ENCODE measurements at places on chromosomes 6 and 20.

GRCh38 chr6:119197271-119197670 is 118.8 kb upstream of the FAM184A start:
- no peak for DNase-seq

DNA sequence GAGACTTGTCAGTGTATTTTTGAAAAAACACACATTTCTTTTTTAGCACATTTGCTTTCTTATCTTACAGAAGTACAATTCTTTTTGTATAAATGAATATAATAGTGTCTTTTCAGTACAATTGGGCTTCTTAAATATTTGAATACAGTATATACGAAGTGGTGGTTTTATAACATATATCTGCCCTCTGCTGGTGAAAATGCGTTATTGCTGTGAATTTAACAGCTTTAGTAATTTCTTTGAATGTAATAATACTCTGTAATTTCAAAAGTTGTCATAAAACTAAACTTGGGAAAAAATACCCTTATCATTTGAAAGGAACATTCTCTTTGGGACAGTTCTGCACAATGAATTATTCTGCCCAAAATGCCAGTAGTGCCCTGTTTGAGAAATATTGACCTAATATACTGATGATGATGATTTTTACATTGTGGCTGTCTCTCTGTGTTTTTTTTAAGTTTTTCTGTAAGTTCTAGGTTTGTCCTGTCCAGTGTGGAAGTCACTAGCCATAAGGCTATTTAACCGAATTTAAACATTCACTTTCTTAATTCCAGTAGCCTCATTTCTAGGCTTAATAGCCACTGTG is 19.0 kb downstream of the SMAP1 start:
- DNase-seq: no peak

GRCh38 chr6:166615059-166615770 is 11.8 kb downstream of the RPS6KA2 start:
- no peak for DNase-seq

DNA sequence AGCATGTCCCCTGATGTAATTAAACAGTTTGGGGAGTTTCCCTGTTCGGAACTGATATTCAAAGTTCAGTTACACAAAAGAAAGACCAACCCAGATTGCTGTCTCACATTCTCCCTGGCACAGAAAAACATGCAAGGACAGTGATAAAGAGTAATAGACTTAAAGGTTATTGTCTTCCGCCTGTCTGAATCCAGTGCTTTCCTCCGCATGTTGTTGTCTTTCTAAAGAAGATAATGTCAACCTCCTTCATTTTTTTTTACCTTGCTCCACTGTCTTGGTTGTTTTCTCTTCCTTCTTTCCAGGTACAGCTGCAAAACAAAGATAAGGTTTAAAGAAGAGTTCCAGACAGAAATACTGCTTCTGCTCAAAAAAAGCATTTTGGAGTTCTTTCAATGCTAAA is 284.5 kb downstream of the TRDN start:
- no peak for DNase-seq

DNA sequence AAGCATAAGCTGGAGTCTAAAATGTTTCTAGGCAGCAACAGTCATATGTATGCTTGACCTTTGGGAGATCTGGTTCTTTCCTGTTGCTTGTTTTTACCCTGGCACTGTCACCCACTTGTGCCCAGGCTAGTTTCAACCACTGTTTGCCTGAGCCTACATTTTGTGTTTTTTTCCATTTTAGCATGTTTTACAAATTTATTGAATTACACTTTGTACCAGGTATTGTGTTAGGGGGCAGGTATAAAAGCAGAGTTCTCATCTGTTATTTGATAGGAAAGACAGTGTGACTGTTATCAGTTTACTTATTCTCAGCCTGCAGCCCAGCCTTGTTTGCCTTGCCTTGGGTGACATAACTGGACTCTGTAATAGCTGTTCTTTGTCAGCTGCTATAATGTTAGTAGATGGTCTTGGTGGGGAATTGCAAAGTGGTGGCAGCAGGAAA is 147.0 kb downstream of the CDKAL1 start:
- DNase-seq: no peak

- DNase-seq: no peak
Measured at GRCh38 chr6:116012471-116012949, 48.2 kb downstream of the FRK start.

DNA sequence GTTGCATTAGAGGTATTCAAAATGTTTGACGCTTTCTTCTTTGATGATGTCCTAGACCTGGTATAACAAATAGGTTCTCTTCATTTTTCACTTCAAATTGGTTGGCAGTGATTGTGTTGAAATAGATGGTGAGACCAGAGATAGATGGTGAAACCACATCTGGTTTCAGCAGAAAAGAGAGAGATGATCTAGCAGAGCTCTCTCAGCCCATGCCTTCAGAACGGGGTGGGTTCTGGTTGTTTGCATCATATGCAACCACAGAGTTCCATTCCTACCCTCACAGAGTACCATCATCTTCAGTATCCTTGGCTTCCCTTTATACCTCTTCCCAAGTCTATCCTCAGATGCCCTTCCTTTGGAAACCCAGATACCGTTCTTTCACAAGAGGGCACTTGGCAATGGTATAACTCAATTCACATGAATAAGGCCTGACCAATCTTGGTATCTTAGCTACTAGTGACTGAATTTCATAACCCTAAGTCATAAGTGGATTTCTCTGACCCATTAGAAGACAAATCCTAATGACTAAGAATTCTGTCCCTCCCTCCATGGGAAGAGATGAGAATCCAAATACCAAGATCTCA is 93.7 kb downstream of the UBE3D start:
- DNase-seq: no peak

DNA sequence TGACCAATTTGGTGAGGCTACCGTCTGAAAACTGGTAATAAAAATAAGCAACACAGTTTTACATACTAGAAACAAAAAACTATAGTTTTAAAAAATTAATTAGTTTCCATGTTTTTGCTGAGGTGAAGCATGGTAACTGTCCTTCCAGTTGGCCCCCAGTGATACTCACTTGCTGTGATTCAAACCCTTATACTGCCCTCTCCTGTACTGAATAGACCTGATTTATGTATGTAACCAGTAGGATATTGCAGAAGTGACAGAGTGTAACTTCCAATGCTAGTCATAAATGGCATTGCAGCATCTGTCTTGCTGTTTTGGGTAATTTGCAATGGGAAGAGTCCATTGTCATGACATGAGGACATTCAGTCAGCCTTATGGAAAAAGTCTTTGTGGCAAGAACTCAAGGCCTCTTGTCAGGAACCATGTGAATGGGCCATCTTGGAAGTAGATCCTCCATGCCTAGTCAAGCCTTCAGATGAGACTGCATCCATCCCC is 8.9 kb upstream of the CHD6 start:
- DNase-seq: no peak

GRCh38 chr6:36999751-37000125 is 5.7 kb upstream of the FGD2 start:
- no peak for DNase-seq

DNA sequence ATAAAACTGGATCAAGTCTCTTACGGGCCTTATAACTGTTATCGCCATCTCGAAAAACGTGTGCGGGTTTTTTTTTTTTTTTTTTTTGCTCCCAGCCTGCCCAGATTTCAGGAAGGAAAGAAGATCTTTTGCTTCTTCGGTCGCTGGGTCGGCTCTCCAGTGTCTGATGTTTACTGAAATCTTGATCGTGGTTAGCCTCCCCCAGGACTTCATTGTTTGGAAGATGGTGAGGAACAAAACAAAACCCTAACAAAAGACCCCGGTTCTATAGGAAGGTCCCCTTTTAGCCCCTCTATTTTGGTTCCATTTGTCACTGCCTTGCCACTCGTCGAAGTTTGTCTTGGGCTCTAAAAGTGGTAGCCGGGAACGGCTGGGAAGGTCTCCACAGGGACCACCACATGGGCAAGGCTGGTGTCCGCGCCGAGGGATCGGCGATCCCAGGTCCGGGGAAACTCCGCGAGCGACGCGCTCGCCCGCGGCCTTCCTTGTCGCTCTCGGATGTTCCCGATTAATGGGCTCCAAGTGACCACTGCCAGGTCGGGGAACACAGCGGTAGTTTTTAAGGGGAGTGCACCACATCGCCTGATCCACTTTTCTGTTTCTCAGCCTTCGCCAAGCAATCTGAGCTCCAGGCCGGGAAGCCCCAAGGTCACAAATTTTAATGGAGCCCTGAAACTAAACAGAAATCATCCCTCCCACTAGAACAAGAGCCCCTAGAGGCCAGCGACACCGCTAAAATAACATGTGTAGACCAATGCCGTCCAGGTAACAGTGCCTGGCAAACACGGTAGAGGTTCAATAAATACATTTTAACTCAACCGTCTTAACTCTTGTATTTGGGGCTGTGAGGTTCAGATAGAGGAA is 27.0 kb downstream of the TRIM27 start:
- peak; percentile 30 for DNase-seq

- no peak for DNase-seq
Measured at GRCh38 chr6:165552248-165552736, 110.7 kb downstream of the PDE10A start.

- DNase-seq: no peak
Measured at GRCh38 chr20:63056236-63057170, 49.7 kb upstream of the BHLHE23 start.

DNA sequence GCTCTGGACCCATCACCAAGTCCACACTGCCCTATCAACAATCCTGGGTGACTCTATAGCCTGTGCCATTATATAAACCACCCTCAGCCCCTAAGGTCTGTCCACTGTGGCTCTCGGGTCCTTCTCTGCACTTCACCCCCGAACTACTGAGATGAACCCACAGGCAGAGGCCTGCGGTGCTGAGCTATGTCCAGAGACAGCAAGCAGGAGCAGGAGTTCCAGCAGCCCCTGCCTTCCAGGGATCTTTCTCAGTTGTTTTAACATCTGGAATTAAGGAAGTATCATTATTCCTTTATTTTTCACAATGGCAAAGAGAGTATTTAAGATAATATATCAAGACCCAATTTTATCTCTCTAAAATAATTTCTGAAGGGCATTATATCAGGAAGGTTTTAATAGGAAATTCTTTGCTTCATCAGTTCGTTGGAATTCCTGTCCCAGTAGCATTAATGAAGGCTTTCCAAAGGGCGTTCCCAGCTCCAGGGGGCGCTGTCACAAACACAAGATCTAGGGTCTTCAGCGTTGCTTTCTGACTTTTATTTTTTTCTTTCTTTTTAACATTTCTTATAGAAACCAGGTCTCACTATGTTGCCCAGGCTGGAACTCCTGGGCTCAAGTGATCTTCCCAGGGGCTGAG is 27.3 kb downstream of the RRBP1 start:
- no peak for DNase-seq

GRCh38 chr6:76612954-76613353 is 540.5 kb upstream of the IMPG1 start:
- DNase-seq: no peak

GRCh38 chr6:3421791-3422434 is 34.9 kb downstream of the SLC22A23 start:
- DNase-seq: no peak

DNA sequence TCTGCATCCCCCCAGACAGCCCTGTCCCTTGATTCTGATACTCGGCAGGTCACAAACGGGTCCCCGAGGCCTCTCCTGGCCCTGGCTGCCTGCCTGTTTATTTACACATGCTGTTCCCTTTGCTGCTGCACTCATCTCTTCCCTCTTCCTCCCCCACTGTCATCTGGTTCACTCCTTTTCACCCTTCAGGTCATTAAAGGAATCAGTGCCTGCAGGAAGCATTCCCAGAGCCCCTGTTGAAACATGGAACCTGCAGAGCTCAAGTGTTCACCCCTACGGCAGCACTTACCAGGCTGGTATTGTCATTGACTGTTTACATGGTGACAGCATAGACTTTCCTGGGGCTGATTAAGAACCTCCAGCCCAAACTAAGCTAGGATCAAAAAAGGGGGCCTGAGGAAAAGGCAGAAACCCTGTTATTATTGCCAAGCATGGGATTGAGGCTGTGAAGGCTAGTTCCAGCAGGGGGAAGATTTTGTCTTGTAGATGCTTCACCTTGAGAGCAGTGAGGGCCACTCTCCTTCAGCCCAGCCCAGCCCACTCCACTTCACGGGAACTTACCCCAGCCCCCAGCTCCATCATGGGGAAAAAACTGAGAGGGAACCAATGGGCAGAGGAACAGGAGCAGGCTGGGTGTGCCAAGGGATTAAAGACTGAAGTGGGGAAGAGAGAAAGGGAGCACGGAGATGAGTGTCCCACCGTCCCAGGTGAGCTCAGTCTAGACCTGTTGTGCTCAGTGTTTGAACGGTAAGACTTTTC is 73.2 kb downstream of the JPH2 start:
- DNase-seq: no peak

GRCh38 chr6:144104898-144105487 is 9.6 kb upstream of the SF3B5 start:
- DNase-seq: no peak

- no peak for DNase-seq
Measured at GRCh38 chr6:115058414-115059211, 715.8 kb upstream of the HS3ST5 start.

DNA sequence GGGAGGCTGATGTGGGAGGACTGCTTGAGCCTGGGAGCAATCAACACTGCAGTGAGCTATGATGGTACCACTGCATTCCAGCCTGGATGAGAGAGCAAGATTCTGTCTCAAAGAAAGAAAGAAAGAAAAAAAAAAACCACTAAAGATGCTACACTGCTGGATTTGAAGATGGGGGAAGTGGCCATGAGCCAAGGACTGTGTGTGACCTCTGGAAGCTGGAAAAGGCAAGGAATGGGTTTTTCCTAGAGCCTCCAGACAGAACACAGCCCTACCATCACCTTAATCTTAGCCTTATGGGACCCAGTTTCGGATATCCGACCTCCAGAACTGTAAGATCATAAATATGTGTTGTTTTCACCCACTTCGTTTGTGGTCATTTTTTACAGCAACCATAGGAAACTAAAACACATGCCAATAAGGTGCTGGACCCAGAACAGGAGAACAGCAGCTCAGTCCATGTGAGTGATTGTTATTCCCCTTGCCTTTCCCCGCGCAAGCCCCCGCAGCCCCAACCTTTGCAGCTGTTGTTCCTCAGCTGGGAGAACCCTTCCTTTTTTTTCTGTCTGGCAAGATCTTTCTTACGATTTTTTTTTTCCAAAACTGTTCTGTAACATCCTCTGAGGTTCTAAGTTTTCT is 11.1 kb upstream of the VAPB start:
- DNase-seq: no peak

- no peak for DNase-seq
Measured at GRCh38 chr6:56311061-56311460, 63.7 kb upstream of the COL21A1 start.

DNA sequence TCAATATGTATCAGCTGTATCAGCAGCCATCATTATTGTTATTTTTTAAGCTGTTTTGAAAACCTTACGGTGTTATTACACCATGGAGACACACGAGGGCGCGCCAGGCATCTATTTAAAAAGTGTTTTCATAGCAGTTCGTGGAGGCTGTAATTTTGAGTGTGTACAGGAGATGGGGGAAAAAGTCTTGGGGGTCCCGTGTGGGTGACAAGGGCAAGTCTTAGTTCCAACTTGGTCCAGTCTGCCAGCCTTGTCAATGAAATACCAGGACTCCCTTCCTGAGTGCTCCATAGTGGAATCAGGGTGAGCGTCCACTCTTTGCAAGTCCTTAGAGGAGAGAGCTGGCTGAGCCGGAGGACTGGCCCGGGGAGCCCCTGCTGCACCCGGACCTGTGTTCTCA is 43.3 kb downstream of the SLC2A10 start:
- no peak for DNase-seq

- no peak for DNase-seq
Measured at GRCh38 chr6:18206591-18206990, 51.4 kb downstream of the KDM1B start.

Measured in activated CD4-positive, alpha-beta T cell treated with anti-CD3 and anti-CD28 coated beads for 1 hour (primary cell).